ENCODE measurements at places on chromosomes 11 and 22.

- no peak for DNase-seq
Measured at GRCh38 chr11:13837286-13837685, 125.2 kb upstream of the SPON1 start.

DNA sequence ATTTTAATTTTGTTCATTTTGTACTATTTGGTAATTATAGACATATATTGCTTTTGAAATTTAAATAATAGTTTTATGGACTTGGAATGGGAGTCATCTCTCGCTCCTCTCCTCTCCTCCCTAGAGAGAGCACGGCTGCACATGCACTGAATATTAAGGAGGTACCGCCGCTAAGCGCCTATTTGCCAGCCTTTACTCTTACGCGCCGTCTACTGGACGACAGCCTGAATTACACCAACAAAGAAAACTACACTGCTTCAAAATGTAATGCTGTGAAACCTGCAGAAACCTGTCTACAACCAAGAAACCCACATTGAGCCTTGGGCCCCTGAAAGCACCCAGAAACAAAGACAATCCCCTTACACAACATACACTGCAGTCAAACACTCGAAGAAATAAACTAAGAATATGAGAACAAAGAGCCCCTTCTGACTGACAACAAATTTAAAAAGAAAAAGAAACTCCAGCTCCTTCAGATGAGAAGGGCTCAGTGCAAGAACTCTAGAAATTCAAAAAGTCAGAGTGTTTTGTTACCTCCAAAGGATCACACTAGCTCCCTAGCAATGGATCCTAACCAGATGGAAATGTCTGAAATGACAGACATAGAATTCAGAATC, 737.2 kb downstream of the LRRC4C start:
- no peak for DNase-seq

GRCh38 chr11:116207019-116207418, 565.8 kb downstream of the BUD13 start:
- DNase-seq, result no peak

GRCh38 chr11:8719211-8719649, 36.6 kb downstream of the RPL27A start:
- no peak for DNase-seq

DNA sequence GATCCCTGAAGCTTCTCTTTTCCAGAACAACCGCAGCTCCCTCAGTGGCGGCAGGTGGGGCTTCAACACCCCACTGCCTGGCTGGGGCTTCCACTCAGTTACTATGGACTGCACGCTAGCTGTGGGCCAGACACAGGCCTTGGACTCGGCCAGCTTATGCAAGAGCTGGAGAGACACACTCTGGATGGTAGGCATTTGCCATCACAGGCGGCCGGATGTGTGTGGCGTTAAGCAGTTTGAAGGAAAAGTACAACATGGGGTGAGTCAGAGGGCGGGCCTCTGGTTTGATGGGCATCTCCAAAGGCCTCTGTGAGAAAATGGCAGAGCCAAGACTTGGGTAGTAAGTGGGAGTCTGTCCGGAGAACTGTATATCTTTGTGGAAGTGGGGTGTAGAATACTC, 17.6 kb downstream of the KCNJ4 start:
- no peak for DNase-seq

- no peak for DNase-seq
Measured at GRCh38 chr11:12329797-12330196, 47.6 kb upstream of the PARVA start.

- no peak for DNase-seq
Measured at GRCh38 chr11:111718436-111718835, 47.8 kb downstream of the PPP2R1B start.

DNA sequence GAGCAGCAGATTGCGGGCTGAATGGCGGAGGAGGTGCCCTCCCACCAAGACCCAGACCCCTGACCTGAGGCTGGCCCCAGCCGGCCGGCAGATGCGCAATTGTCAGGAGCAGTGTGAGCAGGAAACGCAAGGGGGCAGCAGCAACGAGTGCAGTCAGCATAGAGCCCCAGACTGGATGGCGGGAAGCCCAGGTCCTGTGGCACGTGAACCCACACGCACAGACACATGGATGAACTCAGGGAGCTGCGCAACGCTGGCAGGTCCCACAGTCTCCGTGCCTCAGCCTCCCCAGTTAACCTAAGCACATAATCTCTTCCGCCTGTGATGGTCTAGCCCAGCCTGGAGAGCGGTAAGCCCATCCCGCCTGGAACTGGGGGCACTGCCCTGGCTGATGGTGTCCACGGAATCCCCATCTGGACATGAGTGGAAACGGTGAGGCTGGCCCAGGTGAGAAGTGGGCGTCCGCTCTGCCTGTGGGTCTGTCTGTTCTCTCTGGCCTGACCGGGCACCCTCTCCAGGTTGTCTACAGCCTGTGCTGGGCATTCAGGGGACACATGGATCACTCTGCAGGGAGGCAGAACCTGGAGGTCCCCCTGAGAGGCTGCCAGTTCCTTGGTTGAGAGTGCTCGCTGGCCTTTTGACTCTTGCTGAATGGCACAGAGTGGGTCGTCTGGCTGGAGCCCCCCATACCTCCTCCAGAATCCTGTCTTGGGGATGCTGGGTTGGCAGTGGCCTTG, 626 bp upstream of the TBX10 start:
- peak; percentile 50 for DNase-seq

DNA sequence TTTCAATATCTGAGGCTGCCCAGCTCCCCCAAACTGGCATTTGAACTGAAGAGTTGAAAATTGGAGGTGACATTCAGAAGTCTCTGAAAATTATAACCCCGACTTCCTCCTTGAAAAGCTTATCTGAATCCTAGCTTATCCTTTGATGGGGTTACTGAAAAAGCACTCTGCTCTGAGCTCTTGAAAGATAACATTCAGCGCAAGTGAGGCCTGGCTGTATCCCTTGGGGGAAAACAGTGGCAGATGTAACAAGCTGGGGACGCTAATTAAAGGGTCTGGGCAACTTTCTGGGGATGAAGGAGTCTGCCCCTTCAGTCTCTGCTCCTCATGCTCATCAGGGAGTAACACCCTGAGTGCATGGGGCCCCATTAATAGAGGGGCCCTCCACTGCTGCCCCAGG, 402.0 kb upstream of the CADM1 start:
- no peak for DNase-seq

- no peak for DNase-seq
Measured at GRCh38 chr11:32334822-32335221, 100.5 kb downstream of the WT1 start.

DNA sequence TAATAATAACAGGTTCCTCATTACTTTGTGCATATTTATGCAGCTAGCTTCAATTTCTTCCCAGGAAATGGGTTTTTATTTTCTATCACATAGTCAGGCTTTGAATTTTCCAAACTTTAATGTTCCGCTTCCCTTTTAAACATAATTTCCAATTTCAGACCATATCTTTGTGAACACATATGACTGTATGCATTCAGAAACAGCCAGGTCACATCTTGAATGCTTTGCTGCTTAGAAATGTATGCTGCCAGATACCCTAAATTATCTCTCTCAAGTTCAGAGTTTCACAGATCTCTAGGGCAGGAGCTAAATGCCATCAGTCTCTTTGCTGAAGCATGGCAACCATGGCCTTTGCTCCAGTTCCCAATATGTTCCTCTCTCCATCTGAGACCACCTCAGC, 2203.8 kb downstream of the LRRC4C start:
- DNase-seq, result no peak

GRCh38 chr22:28282405-28283067, 363.5 kb upstream of the PITPNB start:
- DNase-seq, result no peak

GRCh38 chr11:17611049-17611448, 64.0 kb downstream of the OTOG start:
- DNase-seq, result no peak

- no peak for DNase-seq
Measured at GRCh38 chr11:33387996-33388395, 130.8 kb downstream of the HIPK3 start.

DNA sequence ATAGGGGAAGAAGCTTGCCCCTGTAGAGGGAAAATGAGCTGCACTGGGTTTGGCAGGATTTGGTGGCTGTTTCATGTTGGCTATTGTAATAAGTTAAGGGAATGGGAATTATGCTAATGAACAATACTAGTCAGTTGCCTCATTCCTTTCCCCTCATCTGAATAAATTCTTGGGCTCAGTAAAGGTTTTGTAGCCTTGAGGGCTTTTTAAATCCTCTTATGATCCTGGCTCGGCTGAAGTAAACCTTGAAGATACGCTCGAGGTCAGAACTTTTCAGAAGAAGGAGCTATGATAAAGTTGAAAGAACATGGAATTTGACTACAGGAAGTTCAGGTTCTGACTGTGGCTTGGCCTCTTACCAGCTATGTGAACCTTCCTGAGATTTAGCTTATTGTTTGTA, 448.7 kb downstream of the RAB38 start:
- DNase-seq, result no peak

DNA sequence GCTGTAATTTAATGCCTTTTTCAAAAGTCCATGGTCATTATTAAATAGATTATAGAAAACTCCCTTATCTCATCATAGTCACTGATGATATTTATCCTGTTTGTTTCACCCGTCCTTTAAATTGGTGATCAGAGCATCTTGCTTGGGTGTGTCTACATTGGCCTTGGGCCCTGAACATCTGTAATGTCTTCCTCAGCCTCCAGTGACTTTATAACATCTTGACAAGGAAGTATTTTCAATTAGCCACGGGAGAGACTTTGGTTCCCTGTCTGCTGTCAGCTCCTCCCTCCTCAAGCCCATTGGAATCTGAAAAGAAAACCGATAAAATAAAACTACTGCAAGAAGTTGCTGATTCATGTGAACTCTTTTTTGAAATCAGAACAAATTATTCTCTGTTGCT, 116.9 kb upstream of the TTC12 start:
- no peak for DNase-seq

DNA sequence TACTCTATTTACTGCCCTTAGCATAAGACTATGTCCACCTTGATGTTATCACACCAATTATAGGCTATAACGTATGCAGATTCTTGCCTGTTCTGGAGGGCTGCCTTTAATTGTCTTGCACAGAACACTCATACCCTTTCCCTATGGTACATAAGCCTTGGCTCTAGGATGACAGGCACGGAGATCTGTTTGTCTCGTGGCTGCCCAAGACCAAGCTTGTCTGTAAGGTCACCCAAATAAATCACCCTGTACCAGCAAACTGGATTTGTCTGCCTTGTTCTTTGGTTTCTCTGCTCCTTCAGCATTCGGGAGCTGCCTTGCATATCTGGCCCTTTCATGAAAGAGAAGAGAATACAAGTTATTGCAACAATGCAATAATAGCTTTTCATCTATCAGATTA, 7.5 kb upstream of the TSGA10IP start:
- DNase-seq, result no peak

DNA sequence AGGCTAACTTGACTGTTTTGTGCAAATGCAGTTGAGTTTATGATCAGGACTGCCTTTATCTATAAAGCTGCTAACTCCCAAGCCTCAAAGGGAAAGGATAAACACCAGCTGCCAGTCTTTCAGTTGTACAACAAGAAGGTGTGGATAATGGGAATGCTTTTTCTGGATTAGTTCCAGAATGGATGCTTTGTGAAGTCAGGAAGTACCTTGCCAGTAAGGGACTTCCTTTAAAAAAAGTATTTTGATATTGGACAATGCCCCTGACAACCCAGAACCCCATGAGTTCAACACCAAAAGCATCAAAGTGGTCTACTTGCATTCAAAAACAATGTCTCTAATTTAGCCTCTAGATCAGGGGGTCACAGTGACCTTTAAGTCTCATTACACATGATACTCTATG, 32.0 kb downstream of the OR5A2 start:
- DNase-seq, result no peak

DNA sequence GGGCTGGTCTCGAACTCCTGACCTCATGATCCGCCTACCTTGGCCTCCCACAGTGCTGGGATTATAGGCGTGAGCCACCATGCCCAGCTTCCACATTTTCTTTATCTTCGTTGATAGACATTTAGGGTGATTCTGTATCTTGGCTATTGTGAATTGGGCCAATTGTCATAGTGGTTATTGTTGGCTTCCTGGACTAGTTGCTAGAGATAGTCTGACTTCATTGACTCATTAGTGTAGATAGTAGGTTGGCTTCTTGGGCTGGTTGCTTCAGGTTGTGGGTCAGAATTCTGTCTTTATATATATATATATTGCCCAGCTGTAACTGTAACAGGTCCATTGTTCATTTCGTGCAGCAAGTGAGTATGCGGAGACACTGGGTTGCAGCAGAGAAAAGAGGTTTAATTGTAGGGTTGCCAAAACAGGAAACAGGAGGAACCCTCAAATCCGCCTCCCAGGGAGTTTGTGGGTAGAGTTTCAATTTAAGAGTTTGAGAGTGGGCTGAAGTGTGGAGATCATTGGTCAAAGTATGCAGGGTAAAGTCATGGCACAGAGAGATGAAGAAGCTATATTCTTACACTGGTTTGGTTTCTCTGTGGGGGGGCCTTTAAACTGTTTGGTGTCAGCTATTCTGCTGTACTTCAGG, 22.0 kb downstream of the ATG13 start:
- DNase-seq, result no peak

DNA sequence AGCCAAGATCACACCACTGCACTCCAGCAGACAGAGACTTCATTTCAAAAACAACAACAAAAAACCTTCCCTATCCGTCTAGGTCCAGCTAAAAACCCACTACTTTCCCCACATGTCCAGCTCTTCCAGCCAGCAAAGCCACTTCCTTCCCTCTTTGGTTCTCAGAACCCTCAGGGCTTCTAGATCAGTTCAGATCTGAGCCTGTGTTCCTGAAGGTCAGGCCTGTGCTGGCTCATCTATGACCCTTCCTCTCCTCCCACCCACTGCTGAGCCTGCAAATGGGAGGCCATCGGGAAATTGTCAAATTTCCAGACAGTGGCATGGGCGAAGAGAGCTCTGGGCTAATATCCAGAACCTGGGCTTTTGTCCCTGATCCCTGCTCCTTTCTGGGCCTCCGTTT, 37.8 kb downstream of the SLCO2B1 start:
- no peak for DNase-seq

DNA sequence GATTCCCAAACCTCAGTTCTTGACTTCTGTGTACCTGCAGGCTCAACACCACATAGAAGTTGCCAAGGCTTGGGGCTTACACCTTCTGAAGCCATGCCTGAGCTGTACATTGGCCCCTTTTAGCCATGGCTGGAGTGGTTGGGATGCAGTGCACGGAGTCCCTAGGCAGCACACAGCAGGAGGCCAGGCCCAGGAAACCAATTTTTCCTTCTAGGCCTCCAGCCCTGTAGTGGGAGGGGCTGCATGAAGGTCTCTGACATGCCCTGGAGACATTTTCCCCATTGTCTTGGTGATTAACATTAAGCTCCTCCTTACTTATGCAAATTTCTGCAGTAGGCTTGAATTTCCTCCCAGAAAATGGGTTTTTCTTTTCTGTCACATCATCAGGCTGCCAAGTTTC, 94.6 kb downstream of the DEPDC5 start:
- DNase-seq, result no peak

GRCh38 chr22:23147617-23148387, 2.5 kb downstream of the RAB36 start:
- DNase-seq, result no peak

- no peak for DNase-seq
Measured at GRCh38 chr11:77724636-77725035, 87.0 kb upstream of the CLNS1A start.

- no peak for DNase-seq
Measured at GRCh38 chr11:86932259-86932585, 23.0 kb downstream of the FZD4 start.

GRCh38 chr11:1574238-1574932, 2.3 kb upstream of the DUSP8 start:
- peak; percentile 58 for DNase-seq

All from T-helper 2 cell (primary cell).